EL (cell line): ENCODE measurements at places on chromosomes 12 and 14.

GRCh38 chr14:42869681-42870080 lies 1263.0 kb downstream of the LRFN5 start:
- DNase-seq = no peak

DNA sequence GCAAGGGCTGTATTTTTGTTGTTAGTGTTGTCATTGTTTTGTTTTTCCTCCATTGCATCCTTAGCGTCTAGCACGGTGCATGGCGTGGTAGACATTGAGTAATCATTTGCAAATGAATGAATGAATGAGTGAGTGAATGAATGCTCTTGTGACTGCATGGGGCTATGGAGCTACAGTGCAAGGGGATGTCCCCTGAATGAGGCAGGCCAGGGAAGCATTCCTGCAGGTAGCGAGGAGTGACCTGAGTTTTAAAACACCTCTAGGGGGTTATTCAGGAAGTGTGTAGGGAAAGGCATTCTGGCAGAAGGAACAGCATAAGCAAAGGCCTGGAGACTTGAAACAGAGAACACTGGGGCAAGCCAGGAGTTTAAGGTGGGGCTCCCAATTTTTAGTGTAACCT lies 16.9 kb downstream of the MYL2 start:
- no peak for DNase-seq

- DNase-seq = no peak
Observed at GRCh38 chr12:45568808-45569207, 160.7 kb upstream of the ARID2 start.

GRCh38 chr14:90844321-90844720 lies 28.1 kb upstream of the TTC7B start:
- no peak for DNase-seq

DNA sequence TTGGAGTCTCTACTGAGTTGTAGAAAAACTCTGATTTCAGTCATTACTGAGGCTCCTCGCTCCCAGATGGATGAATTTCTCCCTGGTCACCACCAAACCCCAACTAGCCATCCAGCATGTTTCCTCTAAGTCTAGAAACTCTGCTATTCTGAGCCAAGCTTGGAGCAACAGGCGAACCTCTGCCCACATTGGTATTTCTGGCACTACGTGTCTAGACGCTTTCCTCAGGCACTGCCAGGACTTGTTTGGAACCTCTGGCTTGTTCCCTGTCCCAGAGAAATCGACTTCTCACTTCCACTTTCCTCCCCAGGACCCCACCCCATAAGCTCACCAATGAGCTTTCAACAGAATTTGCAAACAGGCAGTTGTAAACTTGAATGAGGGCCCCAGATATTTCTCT lies 27.6 kb downstream of the WSCD2 start:
- DNase-seq = no peak

DNA sequence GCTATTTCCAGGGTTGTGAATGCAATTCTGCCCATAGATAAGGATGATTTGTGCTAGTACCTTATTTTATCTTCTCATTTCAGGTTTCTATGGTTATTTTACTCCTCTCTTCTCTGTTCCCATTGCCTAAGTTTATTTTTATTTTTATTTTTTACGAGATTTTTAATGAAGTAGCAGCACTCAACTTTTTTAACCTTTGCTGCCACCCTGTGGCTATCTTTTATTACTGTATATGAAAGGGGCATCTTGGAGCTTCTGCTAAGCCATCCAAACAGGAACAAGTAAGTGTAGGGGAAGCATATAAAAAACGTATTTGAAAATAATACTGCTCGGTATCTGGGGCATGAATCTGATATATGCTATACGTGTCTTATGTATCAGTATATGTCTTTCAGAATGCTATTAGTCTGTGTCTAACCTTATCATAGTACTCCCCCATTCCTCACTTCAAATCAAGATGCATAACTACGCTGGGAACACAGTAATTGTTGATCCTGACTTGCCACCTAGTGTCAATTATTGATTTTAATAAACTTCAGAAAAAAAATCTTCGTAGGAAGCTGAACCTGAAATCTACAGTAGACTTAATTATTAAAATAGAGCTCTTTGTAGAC lies 60.3 kb downstream of the KLRG1 start:
- peak; percentile 38 for DNase-seq

GRCh38 chr14:32169191-32169590 lies 32.7 kb upstream of the RNU6-7 start:
- no peak for DNase-seq

DNA sequence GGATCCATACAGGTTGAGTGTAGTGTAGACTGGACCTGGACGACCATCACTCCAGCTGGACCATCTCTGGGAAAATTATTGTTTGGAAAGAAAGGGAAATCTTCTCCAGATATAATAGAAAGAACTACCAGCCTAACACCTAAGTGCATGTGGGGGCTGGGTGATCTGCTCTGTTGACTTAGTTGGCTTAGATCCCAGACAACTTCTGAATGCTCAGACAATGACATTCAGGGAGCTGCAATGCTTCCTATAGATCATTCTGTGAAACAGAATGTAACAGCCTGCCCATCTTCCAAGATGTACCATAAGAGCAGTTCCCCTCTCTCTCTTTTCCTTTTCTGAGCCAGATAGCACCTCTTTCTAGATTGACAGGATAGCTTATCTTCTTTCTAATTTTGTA lies 572.8 kb upstream of the STXBP6 start:
- DNase-seq = no peak
